ENCODE measurements at places on chromosomes 6 and 20.

GRCh38 chr6:76631622-76632021, 559.2 kb upstream of the IMPG1 start:
- no peak for DNase-seq

- DNase-seq = no peak
Observed at GRCh38 chr6:159726255-159726917, 920 bp upstream of the WTAP start.

DNA sequence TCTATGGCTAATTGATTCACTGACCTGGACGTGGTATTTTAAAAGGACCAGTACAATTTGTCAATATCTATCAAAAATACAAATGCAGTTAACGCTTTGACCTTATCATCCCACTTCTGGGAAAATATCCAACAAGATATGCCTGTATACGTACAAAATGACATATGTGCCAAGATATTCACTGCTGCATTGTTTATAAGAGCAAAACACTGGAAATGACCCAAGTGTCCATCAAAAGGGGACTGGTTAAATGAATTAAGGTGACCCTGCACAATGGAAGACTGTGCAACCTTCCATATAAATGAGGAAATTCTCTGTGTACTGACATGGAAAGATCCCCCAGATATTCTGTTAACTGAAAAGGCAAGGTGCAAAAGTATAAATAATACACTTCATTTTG, 13.9 kb downstream of the TRAM2 start:
- no peak for DNase-seq

DNA sequence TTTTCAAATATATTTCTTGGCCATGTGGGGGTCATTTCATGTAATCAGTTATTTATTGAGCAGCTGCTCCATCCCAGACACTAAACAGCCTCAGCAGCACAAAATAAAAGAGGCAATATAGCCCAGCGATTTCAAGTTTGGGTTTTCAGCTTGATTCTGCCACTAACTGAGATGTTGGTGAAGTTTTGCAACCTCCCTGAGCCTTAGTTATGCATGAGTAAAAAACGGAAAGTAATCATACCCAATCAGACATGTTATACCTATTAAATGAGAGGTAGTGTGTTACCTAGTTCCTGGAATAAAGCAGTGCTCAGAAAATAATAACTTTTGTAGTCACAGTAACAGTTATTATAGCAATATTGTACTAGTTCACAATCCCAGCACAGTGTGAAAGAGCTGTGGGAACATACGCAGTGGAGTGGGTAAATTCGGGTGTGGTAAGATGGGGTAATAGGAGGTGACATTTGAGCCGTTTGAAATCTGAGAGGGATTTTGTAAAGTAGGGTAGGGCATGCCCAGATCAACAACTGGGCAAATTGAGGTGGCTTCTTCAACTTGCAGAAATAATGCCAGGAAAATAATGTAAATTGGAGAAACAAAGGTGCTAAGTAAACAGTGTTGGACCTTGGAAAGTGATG, 1.5 kb downstream of the SLC9A8 start:
- no peak for DNase-seq

DNA sequence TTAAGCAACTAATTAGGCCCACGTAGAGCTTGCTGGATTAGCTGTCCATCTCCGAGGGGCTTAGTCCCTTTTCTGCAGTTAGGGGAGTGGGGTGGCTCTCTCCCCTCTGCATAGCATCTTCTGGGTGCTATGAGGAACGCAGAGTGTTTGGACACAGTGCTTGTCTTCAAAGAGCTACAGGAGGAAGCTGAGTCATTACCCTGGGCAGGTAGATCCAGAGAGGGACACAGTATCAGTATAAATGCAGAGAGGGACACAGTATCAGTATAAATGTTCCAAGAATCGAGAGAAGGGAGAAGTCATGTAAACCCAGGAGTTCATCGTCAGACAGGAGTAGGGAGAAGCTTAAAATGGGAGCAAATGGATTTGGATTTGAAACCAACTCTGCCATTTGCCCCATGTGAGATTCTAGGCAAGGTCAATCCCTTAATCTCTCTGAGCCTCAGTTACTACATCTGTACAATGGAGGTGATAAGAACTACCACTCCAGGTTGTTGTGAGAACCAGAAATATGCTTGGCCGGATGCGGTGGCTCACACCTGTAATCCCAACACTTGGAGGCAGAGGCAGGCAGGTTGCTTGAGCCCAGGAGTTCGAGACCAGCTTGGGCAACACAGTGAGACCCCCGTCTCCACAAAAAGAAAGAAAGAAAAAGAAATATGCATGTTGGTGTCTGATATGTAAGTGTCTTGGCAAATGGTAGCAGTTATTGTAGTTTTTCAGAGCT, 5.5 kb upstream of the GHRH start:
- DNase-seq = no peak

DNA sequence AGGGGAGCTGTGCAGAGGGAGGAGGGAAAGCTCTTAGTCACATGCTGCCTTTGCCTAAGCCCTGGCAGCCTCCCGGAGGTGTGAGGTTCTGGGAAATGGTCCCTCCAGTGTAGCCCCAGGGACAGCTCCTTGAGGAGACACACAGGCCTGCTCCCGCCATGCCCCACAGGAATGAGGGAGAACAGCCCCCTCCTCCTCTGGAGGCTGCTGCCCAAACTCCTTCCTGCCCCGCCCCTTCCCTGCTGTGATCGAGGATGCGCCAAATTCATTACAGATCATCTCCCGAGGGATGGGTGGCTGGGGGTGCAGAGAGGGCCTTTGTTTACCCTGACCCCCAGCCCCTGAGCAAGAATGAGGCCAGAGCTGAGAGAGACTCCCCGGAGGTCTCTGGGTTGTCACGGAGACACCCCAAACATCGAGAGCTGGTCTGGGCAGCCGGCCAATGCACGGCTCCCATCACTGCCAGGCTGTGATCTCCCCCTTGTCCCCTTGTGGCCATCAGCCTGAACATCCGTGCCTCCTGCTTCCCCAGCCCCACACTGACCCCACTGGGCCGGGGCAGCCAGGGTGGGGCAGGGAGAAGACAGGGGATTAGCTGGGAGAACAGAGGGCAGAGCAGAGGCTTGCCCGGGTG, 8.4 kb downstream of the CYP21A2 start:
- DNase-seq = no peak

DNA sequence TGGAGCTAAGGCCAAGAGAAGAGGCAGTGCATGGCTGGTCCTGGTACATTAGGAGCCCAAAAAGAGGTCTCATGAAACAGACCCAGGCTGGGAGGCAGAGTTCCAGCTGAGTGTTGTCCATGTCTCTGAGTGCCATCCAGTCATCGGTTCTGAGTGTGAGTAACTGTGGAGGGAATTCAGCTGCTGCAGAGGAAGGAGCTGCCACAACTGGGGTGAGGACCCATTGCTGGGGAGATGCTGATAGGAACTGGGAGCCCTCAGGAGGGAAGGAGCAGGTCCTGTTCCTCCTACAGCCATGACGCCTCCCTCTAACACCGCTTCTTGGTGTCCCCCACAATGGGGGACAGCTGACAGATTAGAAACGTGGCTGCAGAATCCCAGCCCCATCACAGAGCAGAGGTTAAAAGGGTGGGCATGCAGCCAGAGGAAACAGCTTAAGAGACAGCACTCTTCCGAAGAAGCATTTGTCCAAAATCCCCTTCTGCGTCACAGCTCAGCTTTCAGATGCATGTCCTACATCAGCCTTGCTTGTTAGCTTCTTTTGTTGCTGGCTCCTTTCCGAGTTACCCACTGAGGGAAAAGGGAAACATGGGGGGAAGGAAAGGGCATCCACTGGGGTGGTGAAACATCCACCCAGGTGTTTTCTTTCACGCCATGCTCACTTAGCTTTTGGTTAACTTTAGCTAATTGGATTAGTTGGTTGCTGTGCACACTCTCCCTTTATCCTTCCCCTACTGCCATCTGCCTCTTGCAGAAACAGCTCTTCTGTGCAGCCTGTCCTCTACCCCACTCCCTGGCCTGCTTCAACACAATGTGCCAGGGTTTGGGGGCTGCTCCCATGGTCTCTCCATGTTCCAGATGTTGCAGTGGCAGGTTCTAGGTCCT, 239.2 kb downstream of the SYNDIG1 start:
- DNase-seq = no peak

DNA sequence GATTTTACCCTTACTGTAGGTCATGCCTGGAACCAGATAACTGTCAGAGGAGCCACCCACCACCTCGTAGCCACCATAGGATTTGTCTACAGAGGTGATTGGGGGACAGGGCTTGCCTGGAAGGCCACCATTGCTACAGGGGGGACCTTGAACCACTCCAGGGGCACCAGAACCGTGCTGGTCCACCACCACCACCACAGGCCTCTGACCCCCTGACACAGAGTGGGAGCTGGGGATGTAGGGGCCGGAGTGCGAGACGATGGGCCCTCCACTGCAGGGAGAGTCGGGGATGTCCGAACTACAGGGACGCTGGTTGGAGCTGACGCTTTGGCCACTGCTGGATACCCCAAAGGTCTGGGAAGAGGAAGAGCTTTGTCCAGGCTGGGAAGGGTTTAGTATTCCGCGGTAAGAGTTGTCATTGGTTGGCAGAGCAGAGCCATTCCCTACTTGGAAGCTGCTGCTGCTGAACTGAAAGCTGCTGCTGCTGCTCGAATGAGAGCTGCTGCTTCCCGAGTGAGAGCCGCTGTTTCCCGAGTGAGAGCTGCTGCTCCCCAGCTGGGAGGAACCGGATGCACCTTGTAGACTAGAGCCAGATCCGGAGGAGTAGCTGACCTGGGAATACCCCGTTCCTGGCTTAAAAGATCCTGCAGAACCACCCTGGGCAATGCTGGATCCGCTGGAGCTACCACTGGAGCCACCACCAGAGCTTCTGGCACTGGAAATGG, 2.2 kb downstream of the PSORS1C1 start:
- DNase-seq = no peak

GRCh38 chr6:138593124-138593877, 94.0 kb upstream of the NHSL1 start:
- DNase-seq = no peak

- DNase-seq = no peak
Observed at GRCh38 chr20:37944456-37944981, 41.6 kb downstream of the VSTM2L start.

- DNase-seq = no peak
Observed at GRCh38 chr6:19818805-19819204, 18.4 kb upstream of the ID4 start.

DNA sequence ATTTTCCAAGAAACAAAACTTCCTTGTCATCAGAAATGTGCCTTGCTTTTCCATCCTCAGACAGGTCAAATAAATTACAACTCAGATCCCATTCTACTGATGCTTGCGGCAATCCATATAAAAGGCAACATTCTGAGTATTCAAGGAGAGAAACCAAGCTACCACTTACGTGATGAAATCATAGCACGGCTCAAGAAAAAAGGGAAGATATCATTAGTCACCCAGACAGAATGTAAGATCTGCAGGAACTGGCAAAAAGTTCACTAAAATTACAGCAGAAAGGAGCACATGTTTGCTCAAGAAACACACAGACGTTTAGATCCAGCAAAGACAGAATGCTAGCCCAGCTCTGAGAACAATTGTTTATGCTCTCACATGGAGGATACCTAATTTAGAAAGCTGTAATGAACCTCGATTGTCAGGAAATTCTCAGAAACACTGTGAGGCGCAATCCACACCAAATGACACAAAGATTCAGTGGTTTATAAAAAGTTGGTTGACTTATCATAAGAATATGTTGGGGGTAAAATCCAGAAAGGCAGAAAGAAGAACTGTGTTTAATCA, 304.2 kb downstream of the ADGRG6 start:
- no peak for DNase-seq

- no peak for DNase-seq
Observed at GRCh38 chr6:6405997-6406714, 85.7 kb upstream of the F13A1 start.

DNA sequence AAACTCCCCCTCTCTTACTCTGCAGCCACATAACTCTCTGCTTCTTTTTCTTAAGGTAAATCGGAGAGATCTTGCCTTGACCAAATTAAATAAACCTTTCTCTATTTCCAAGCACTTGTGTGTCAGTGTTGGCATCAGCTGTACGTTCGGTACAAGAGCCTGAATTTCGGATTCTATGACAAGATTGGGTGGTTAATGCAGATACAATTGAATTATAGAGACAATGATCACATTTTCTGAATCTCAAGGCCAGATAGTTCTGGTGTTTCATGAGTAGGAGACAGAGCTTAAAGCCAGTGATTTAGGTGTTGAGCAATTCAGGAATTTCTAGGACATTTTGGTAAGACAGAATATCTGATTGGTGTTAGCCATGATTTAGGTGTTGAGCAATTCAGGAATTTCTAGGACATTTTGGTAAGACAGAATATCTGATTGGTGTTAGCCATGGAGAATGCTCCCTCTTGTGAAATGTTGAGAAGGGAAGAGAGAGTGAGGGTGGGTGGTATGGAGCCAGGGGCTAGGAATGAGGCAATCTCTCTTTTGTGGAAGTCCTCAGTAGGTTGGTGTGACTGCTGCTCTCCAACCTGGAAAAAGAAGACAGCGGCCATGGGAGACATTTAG, 5.1 kb downstream of the SPINT3 start:
- no peak for DNase-seq

GRCh38 chr6:20640181-20640580, 105.9 kb downstream of the CDKAL1 start:
- DNase-seq = no peak

- no peak for DNase-seq
Observed at GRCh38 chr6:7200598-7201443, 93.1 kb downstream of the RREB1 start.

GRCh38 chr6:162974685-162975084, 246.9 kb downstream of the PACRG start:
- no peak for DNase-seq

DNA sequence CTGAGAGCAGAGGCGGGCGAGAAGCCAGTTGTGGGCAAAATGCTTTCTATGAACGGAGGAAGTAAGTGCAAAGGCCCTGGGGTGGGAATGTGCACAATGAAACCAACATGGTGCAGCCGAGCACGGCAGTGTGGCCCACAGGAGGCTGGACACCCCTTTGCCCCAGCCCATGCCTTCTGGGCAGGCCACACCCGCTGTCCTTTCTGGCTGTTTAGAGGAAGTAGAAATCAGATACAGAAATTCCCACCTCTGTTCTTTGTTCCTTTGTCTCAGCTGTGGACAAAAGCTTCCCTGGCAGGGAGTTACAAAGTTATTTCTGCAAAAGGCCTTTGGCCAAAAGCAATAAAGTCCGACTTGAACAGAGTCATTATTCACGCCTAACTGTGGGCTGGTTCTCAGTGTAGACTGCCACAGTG, 11.9 kb downstream of the SULF2 start:
- no peak for DNase-seq

- no peak for DNase-seq
Observed at GRCh38 chr6:52552278-52552643, 24.6 kb downstream of the TRAM2 start.

- no peak for DNase-seq
Observed at GRCh38 chr20:48636301-48636700, 191.5 kb downstream of the PREX1 start.

DNA sequence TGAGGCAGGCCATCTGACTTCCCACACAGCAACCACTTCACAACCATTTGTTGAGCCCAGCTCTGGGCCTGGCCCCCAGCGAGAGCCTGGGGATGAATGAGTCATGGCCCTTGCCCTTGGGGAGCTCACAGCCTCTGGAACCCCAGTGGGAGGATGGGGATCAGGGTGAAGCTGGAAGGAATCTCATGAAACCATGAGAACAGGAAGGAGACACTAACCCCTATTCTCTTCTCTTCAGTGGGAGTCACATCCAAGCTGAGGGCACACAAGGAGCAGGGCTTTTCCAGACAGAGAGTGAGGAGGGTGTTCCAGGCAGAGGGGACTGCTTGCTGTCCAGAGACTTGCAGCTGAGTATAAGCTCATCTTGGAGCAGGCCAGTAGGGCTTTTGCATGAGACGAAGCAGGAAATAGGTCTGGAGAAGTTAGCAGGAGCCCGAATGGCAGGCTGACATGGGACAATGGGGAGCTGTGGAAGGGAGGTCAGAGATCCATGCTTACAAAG, 7.5 kb downstream of the FOXS1 start:
- no peak for DNase-seq

- no peak for DNase-seq
Observed at GRCh38 chr6:138500045-138500665, 861 bp upstream of the NHSL1 start.
